ENCODE measurements at places on chromosomes 2 and 18.

DNA sequence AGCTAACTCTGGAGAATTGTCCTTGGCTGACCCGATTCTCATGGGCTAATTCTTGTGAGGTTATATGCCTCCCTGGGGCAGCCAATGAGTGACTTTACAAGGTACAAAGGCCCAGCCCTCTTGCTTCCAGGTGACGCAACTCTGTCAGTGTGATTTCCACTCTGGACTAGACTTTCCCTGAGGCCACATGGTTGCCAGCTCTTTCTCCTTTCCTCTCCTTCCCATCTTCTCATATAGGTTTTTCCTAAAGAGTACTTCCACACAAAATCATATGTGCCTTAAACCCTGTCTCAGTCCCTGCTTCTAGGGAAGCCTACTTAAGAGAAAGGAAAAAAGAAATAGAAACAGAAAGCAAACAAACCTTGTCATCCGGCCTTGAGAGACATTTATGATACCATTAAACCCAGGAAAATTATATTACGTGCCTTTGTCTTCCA, 226.2 kb upstream of the ZSWIM2 start:
- peak; percentile 22 for DNase-seq

GRCh38 chr2:24559473-24560113, 68.5 kb downstream of the NCOA1 start:
- DNase-seq: no peak

- DNase-seq: no peak
These were observed 19.4 kb downstream of the PPP1R1C start for GRCh38 chr2:182004945-182005520.

- no peak for DNase-seq
These were observed 53.4 kb downstream of the LPIN1 start for GRCh38 chr2:11799826-11800225.

DNA sequence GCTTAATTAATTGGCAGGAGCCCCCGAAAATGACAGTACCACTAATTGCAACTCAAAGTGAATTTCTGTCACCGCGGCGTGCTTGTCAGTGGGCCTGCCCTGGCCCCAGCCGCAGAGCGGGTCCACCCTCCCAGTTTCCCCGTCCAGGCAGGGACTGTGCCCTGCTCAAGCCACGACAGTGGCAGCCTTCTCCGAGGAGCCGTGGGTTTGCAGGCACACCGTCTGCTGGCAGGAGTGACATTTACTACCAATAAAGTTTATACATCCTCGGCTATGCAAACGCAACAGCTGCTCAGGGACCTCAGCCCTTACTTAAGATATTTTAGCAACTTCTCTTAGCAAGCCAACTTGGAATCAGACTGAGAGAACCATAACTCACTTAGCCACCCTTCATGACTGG, 112.7 kb downstream of the GBX2 start:
- DNase-seq: no peak

DNA sequence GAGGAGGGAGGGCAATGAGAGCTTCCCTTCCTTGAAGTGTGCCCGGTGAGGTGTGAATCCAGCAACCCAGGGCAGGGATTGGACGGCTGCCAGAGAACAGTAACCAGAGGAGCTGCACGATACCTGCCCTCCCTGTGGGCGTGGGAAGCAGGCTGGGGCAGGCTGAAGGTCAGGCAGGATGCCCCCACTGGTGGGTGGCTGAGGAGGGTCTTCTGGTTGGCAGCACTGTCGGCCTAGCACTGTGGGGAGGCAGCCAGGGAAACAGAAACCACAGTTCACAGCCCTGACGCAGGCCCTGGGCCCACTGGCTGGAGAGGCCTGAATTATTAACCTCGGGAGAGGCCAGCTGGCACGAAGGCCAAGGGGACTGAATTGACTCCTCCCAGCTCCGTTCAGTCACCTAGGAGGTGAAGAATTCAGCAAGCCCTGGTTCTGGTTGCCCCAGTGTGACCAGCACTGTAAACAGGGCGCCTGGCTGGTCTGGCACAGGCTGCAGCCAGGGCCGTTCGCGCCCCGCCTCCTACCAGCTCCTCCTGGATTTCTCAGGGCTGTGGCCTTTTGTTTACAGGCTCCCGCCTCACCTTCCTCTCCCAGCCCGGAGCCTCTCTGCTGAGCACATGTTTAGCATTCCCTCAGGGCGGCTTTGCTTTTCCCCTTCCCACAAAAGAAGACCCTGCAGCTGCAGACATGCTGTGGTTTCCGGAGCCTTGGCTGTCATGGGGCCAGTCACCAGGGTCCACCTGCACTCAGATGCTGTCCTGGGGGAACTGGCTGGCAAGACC, 97.8 kb downstream of the B3GNT2 start:
- peak; percentile 61 for DNase-seq

- DNase-seq: no peak
These were observed 349.4 kb upstream of the POU3F3 start for GRCh38 chr2:104504331-104505073.

DNA sequence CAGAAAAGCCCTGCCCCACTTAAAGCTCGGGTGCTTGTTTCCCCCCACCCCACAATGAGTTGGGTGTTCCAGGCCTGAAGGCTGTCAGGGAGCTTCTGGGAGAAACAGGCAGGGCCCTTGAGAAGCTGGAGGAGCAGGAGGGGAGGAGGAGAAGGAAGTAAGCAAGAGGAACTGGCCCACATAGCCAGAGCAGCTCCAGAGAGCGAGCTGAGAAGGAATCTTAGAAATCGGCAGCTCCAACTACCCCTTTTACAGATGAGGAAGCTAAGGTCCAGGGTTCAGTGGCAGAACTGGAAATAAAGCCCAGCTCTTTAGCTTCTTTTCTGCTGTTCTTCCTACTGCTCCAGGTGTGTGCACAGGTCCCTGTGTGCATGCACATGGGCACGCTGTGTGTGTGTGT, 12.7 kb upstream of the KCNK3 start:
- no peak for DNase-seq

GRCh38 chr18:31446854-31447253, 687 bp upstream of the DSG3 start:
- DNase-seq: no peak

GRCh38 chr2:179263446-179264367, 925 bp downstream of the SESTD1 start:
- peak; percentile 65 for DNase-seq
